Heart right ventricle (tissue), 16 donors: ENCODE measurements at places on chromosomes 2 and 18.

- peak; percentile 51 for DNase-seq
Measured at GRCh38 chr2:46548103-46548486, 68.7 kb downstream of the TMEM247 start.

DNA sequence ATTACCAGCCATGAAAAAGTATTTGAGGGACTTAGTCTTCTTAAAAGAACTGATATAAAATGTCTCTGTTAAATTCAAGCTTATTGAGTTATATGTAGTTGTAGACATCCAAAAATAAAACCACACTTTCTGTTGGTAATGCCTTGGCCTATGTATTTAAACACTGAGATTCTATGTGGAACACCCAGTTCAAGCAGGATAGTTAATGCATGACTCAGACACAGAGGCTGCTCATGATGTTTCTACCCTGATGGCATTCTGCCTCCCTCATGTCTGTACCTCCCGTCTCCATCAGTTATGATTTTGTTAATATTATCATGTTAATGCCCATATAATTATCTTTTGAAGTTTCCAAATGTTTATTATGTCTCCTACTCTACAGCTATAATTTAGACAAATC is 164.5 kb downstream of the XIRP2 start:
- DNase-seq, result no peak

- DNase-seq, result no peak
Measured at GRCh38 chr2:169561364-169561763, 12.3 kb downstream of the FASTKD1 start.

- no peak for DNase-seq
Measured at GRCh38 chr2:222875482-222875881, 14.6 kb downstream of the ACSL3 start.

DNA sequence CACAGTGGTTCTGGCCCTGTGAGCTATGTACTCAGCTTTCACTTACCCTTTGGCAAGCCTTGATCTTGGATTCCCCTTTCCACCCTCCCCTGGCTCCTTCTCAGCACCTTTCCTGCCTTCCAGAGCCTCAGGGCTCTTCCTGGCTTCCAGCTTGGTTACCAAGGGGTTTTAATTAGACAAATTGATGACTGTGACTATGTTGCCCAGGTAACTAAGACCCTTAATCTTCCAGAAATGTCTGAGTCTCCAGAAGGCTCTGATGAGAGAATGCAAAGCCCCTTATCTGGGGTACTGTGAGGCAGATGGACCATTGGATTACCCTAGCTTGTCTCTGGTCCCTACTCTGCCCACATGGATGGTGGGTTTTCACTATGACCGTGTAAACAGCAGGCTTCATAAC is 174.2 kb downstream of the LOXHD1 start:
- no peak for DNase-seq

DNA sequence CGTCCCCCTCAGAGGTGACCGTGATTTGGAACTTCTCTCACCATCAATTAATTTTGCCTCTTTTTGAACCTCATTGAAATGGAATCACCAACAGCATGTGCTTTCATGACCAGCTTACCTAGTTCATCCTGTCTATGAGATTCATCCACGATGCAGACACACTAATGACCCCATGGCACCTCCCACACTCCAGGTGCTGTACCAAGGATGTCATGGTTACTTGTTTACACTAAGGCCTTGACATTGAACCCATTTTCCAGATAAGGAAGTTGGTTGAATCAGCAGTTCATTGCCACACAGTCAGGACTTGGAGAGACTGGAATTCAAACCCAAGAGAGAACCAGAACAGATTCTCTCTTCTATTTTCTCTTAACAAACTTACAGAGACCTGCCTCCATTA is 139.0 kb downstream of the ZFP36L2 start:
- DNase-seq, result no peak

DNA sequence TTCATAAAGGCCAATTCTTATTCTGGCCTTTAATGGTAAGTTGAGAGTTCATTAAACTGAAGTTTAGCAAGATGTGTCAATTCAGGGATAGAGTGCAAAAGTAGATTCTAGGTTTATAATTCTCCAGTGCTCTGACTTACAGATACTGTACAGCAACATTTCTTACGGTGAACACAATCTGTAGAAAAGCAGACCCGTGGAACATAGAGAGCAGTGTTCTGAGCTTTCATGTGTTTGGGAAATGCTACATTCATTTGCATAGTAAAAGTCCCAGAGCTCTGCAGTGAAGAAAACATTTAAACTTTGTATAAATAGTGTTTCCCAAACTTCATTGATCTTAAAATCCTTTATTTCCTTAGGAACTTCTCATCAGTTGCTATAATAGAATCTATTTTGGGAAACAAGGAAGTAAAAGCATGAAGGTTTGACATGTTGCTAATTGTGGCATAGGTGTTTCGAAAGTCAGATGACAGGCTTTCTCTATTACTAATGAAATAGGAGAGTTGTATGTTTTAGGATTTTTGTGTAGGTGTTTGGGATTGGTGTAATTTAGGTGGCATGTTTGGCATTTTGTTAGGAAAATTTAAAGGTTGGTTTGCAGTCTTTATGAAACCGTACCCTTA is 138.2 kb downstream of the ASXL3 start:
- no peak for DNase-seq

- DNase-seq, result no peak
Measured at GRCh38 chr18:63741769-63742168, 33.4 kb upstream of the SERPINB7 start.

DNA sequence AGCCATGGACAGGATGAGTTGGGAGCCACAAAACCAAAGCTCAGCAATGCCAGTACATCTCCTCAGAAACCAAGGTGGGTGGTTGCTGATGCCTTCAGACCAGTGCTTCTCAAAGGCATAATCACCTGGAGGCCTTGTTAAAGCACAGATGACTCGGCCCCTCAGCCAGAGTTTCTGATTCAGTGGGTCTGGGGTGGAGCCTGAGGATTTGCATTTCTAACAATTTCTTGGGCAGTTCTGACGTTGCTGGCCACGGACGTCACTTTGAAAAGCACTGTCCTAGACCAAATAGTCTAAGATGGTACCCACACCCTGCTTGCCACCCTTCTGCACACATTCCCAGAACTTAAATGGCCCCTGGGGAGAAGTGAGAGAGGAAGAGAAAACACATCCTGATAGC is 24.1 kb upstream of the CDH2 start:
- DNase-seq, result no peak

GRCh38 chr2:231886071-231886681 is 40.0 kb downstream of the NPPC start:
- DNase-seq, result no peak

DNA sequence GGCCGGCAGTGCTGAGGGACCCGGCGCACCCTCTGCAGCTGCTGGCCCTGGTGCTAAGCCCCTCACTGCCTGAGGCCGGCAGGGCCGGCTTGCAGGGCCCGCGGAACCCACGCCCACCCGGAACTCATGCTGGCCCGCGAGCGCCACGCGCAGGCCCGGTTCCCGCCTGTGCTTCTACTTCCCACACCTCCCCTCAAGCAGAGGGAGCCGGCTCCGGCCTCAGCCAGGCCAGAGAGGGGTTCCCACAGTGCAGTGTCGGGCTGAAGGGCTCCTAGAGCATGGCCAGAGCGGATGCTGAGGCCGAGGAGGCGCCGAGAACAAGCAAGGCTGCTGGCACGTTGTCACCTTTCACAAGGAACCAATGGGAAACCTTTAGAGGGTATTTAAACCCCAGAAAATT is 36.8 kb upstream of the ZNF532 start:
- DNase-seq, result no peak

DNA sequence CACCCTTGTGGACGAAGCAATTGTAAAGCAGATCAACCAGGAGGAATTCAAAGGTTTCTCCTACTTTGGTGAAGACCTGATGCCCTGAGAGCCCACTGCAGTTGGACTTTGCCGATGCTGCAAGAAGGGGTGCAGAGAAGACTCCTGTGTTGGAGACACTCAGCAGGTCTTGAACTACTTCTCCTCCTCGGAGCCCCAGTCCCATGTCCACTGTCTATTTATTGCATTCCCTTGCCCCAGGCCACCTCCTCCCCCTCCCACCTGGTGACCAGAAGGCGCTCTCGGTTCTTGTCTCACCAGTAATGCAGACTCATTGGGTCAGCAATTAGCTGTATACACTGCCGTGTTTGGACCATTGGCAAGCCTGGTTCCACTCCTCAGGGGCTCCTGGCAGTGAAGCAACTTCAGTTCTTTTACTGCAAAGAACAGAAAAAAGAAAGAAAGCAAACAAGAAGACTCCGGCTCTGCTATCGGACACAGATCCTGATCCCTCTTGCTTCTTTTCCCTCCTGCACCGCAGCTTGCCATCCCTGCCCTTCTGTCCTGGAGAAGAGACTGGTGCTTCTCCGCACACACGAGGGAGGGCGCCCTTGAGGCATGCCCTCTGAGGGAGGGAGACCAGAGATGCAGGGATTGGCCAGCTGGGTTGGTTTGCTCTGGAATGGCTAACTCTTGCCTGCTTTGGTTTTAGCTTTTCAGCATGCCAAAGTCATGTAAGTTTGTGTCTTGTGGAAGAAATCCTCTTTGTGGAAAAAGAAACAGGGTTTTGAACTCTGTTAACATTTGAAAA is 112.2 kb upstream of the EPAS1 start:
- no peak for DNase-seq

DNA sequence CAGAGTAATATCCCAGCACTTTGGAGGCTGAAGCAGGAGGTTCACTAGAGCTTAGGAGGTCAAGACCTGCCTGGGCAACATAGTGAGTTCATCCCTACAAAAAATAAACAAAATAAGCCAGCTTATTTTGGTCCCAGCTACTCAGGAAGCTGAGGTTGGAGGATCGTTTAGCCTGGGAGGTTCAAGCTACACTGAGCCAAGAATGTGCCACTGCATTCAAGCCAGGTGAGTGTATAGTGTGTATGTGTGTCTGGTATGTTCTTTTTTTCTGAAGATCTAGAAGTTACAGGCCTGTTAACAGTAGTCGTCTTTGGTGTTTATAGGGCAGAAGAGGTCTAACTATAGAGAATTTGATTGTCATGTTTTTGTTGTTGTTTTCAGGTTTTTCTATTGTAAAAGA is 40.2 kb downstream of the ZC3H15 start:
- no peak for DNase-seq

DNA sequence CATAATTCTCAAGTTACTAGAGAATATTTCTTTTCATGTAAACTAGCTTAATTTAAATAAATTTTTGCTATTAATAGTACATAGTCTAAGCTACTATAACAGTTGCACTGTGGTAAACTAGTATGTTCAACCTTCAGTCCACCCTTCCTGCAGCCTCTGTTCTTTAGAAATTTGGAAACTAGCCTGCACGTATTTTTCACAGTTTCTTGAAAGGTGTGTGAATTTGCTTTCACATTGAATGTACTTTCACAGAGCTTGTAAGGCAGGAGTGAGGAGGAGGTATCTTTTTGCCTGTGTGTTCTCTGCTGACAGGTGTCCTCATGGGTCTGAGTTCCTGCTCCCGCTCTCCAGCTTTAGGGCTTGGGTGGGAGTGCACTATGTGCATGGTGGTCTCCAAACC is 117.5 kb downstream of the ATP9B start:
- no peak for DNase-seq

DNA sequence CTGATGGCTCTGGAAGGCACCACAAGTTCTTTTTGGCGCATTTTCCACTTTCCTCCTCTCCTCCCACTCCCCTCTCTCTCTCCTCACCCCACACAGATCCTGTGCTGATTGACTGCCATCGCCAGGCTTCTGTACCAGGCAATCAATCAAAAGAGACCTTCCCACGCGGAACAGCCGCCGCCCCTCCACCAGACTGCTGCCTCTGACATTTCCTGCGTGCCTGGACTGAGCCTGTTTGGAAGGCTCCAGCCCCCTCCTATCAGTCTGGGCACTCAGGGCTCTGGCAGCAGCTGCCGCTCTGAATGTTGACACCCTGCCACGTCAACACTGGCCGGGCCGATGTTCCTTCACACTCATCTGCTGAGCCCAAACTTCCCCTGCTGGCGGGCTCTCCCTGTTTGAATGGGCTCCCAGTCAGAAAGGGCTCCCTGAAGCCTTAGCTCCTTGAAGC is 467.7 kb downstream of the EPHA4 start:
- DNase-seq, result peak; percentile 85

- DNase-seq, result no peak
Measured at GRCh38 chr2:8086796-8087479, 594.9 kb upstream of the ID2 start.

- no peak for DNase-seq
Measured at GRCh38 chr2:108364676-108365297, 13.0 kb upstream of the SULT1C4 start.

GRCh38 chr2:44715671-44716081 is 225.8 kb upstream of the SIX3 start:
- no peak for DNase-seq

DNA sequence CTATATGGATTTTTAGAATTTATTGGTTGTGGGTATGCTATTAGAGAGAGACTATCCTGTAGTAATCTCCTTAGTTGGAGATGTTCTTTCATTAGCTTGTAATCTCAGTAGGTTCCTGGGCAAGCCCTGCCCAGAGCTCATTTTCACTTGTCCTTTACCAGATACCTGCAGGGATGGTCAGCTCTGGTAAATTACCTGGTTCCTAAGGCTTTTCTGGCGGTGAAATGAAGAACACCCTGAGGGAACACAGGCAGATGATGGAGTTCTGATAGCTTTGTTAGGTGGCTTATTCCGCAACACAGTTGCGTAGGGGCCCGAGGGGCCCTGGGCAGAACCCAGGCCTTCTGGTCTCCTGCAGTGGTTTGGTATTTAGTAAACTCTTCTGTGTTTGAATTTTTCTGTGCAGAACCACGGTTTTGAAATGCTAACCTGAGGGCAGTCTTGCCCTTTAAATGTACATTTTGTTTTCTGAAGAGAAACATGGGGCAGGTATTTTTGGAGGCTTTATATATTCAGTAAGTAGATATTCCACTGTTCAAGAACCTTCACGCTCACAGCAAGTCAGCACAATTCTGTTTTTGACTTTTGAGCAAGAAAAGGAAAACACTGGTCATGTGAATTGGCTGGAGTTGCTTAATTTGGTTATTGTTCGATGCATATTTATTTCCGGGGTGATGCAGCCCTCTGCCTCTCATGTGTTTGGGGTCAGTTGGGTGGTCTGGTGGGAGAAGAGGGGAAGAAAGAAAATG is 22.4 kb downstream of the ZNF532 start:
- DNase-seq, result no peak

GRCh38 chr18:66533693-66534092 is 70.2 kb downstream of the CDH19 start:
- DNase-seq, result no peak

- DNase-seq, result no peak
Measured at GRCh38 chr2:74501335-74502071, 2.1 kb upstream of the LBX2 start.

DNA sequence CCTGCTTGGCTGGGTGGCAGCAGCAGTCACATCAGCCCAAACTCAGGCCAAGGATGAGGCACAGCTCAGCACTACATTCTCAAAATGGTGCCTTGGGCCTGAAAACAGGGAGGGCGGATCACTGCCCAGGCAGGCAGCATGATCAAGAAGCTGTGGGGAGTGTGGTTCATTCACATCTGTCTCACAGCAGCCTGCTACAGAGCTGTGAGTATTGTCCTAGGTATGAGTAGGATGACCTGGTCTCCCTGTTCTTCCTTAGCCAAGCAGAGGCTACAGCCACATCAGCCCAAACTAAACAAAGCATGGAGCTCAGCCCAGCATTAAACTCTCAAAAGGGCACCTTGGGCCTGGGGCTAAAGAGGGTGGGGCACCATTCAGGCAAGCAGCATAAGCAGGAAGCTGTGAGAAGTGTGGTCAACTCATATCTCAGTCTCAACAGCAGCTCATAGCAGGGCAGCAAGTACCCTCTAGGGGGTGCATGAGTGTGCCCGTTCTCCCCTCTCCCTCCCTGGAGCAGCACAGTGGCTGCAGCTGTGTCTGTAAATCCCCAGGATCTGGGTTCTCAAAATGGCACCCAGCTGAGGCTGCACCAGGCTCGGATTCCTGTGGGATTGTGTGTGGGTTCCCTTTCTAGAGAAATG is 139.6 kb downstream of the TRABD2A start:
- no peak for DNase-seq

GRCh38 chr2:238387332-238387731 is 39.4 kb upstream of the ASB1 start:
- no peak for DNase-seq
